NT2/D1 (cell line): ENCODE measurements at places on chromosomes 2 and 18.
A peak's percentile ranks its signal among the peaks of the same experiment; 100 is the strongest.

GRCh38 chr18:77022556-77022955, 110.0 kb downstream of the MBP start:
- DNase-seq: no peak

DNA sequence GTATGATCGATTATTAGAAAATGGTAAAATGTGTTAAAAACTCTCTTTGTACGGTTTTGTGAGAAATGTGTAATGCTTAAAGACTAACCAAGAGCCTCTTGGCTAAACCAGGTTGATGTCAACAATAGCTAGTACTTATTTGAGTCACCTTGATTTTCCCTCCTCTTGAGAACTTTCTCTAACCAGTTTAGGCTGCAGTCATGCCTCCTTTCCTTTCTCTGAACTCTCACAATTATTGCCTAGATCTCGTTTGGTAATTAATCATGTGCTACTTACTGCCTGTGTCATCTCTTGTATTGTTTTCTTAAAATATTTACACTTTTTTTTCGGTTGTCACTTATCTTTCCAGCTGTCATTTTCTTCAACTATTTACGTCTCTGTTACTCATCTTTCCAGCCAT, 1.1 kb upstream of the EPC2 start:
- no peak for DNase-seq

DNA sequence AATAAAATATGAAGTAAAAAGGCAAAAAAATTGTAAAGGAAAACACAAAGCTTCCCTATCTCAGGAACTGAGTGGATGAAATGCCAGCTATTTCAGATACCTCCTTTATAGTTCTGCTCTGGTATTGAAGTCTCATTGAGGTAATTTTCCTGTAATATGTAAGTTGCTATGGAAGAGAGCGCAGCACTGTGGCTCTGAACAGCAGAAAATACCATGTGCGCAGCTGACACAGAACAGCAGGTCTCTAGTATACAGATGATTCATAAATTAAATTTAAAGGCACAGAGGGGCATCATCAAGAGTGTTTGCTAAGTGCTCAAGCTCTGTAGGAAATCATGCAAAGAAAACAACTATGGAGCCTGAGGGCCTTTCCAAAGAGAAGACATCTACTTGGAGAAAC, 315.3 kb upstream of the CDH7 start:
- no peak for DNase-seq

- DNase-seq: no peak
Observed at GRCh38 chr2:144501118-144501517, 18.8 kb downstream of the ZEB2 start.

- DNase-seq: no peak
Observed at GRCh38 chr2:230225486-230225885, at the start of gene SP140. TSS of gene SP140 (plus strand) at chr2:230225736. CDS start at chr2:230225845, 109 bp downstream.

- peak; percentile 46 for DNase-seq
Observed at GRCh38 chr18:46281185-46282176, 177.3 kb downstream of the HAUS1 start.
